Non-pigmented ciliary epithelial cell (primary cell): ENCODE measurements at places on chromosomes 16 and 17.

DNA sequence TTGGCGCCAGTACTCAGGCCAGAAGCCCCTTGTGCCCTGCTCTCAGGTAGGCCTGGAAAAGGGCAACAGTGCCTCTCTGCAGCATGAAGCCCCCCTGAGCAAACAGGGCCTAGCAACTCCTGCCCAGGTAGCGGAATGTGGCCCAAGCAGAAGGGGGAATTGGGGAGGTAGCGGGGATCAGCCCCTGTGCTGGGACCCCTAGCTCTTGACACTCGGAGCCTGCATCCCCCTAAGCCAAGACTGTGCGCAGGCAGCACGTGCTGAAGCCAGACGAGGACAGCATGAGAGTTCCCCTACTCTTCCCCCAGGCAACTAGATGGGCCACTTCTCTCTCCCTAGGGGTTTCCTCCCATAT, 823 bp upstream of the CD2BP2 start:
- DNase-seq: no peak

GRCh38 chr17:65005858-65006257, 50.7 kb downstream of the GNA13 start:
- DNase-seq: no peak

DNA sequence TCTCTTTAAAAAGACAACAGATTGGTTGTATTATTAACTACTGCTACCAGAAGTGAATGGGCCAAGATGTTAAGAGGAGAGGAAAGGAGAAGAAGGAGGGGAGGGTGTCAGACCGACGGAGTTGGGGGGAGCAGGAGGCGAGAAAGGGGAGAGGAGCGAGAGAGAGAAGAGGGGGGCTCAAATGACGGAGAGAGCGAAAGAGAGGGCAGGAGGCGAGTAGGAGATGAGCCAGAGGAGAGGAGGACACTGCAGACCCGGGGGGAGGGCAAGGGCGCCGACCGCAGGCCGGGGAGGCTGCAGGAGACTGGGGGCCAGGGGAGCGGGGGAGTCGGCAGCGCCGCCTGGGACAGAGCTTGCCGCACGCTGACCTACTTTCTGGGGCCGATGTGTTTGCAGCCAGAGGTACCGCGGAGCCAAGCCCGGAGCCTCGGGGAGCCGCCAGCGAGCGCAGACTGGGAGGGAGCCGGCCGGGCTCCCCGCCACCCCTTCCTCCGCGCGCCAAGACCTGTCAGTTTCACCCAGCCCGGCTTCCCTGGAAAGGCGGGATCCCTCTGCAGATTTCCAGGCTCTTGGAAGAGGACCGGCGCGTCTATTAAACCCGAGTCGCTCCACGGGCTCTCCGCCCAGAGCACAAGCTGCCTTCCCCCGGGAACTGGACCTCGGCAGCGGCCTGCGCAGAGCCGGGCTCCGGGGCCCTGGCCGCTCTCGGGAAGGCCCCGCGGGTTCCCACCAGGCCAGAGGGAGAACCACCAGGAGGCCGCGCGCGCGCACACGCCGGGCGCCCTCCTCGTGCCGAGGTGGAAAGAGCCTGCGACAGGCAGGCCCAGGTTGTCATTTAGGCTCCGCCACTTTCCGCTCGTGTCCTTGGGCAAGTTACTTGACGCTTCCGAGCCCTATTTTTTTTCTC, 74.6 kb downstream of the CMC2 start:
- no peak for DNase-seq

GRCh38 chr17:69516225-69516624, 101.7 kb downstream of the MAP2K6 start:
- DNase-seq: no peak

GRCh38 chr17:11035681-11036080, 197.8 kb upstream of the PIRT start:
- no peak for DNase-seq

DNA sequence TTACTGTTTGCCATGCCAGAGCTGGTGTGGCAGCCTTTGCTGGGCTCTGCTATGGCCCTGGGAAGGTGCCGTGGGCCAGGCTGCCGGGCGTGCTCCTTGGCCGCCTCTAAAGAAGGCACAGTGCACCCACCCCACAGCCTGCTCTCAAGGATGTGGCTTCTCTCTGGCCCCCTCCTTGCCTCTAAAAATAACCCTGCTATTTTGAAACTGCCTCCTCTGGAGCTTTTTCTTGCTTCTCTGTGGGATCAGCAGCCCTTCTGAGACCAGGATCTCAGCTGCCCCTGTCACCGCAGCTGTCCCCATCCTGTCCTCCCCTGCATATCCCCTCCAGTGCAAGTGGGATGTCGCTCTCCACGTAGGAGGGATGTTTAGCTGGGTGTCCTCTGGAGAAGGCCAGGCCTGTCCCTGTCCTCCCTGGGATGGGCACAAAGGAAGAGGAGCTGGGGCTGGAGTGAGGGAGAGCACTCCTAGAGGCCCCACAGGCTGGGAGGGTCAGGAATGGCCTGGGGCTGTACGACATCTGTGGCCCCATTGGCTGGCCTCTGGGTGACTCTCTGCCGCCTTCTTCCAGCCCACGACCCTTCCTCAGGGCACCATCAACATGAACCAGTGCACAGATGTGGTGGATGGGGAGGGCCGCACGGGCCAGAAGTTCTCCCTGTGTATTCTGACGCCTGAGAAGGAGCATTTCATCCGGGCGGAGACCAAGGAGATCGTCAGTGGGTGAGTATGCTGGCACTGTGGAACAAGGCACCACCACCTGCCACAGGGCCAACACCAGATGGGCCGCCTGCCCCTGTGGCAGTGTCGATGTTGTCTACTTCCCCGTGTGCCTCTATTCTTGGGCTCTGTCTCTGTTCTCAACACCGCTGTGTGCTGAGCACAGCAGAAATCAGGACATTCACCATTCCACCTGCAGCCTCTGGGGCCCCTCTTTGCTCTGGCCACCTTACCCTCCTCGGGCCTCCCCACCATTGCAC, 79.7 kb downstream of the PLD6 start:
- no peak for DNase-seq

DNA sequence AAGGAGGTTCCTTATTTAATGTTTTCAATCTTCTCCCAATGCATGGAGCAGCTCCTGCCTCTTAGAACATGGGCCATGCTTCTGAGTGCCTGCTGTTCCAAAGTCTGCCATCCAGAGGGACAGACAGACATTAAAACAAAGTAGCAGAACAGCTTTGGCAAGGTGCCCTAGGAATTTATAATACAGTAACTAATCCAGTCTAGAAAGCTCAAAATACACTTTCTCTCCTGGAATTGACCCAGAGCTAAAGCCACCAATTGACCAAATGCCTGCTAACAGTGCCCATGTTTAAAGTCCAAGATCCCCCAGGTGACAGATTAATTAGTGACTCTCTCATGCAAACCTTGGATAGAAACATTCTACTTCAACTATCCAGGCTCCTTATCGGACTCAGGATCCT, 11.1 kb upstream of the CHRNE start:
- no peak for DNase-seq

DNA sequence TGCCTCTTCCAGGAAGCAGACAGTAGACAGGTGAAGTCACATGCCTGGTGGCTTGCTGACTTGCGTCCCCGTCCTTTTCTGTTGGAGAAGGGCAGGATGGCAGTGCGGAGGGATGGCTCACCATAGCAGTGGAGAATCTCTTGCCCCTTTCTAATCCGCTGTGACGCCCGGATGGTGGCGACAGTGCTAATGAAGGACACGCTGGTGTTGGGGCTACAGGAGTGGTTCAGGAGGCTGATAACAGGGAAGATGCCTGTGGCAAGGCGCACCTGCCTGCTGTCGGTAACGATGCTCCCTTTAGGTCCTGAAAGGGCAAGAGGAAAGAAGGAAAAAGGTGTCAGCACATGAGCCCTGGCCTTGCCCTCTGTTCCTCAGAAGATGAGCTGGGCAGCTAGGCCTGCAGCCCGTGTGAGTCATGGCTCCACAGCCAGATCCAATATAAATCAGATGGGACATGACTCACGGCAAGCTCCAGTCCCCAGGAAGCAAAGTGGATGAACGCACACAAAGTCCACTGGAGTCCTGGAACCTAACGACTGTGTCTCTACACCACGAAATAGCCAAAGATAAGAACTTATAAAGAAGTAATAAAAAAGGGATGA, 25.5 kb downstream of the SERPINF1 start:
- peak; percentile 90 for DNase-seq

DNA sequence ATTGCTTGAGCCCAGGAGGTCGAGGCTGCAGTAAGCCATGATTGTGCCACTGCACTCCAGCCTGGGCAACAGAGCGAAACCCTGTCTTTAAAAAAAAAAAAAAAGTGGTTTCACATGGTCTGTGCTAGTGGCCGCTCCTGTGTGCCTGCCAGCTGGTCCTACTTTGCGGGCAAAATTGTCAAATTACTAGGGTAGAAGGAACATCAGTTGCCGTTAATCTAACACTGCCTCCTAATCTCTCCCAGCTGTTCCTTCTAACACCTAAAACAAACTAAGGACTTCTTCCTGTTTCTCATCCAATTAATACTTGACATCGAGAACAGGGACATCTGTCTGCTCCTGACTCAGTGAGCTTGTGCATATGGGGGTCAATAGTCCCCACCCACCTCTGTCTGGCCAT, 23.9 kb downstream of the TMEM11 start:
- no peak for DNase-seq

DNA sequence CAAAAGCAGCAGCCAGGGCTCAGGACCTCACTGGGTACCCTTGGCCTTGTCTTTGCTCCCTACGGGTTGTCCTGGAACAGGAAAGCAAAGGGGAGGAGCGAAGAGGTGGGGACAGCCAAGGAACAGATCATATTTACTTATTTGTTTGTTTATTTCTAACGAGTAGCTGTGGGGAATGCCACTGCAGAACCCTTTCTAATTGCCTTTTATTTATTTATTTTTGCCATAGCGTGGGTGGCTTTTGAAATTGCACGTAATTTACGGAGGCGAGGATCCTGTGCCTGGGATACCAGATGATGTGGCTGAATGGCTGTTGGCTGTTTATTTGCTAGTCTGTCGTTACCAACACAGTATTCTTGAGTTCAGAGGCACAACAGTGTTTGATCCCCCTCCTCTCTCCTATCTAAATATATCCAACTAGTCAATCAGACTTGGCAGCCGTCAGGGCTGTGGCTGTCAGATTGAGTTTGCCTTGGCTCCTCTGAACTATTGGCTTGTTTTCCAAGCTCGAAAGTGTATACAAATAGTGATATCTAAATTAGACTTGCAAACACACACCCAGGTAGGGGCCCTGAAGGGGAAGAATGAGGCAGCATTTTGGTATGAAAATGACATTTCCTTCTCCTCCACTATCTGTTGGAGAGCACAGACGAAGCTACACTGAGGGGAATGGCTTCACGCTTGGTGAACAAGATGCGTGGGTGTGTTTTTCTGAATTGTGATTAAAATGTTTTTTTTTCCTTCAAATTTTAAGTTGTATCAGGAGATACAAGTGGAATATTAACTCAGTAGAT, 110.4 kb downstream of the MSI2 start:
- DNase-seq: no peak

- no peak for DNase-seq
Measured at GRCh38 chr16:27920391-27920891, 143.1 kb downstream of the GSG1L start.

GRCh38 chr17:29933379-29933778, 3.4 kb upstream of the SSH2 start:
- no peak for DNase-seq

DNA sequence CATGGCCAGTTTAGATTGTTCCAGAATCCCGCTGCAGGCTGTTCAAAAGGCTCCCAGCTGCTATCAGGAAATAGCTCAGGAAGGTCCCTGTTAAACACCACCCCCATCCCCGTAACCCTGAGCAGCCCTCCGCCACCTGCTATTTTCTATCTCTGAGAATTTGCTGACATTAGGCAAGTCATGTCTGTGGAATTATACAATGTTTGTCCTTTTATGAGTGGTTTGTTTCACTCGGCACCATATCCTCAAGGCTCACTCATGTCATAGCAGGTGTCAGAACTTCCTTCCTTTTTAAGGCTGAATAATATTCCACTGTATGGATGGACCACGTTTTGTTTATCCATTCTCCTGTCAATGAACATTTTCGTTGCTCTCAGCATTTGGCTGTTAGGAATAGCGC, 164.3 kb upstream of the FOXF1 start:
- DNase-seq: no peak

DNA sequence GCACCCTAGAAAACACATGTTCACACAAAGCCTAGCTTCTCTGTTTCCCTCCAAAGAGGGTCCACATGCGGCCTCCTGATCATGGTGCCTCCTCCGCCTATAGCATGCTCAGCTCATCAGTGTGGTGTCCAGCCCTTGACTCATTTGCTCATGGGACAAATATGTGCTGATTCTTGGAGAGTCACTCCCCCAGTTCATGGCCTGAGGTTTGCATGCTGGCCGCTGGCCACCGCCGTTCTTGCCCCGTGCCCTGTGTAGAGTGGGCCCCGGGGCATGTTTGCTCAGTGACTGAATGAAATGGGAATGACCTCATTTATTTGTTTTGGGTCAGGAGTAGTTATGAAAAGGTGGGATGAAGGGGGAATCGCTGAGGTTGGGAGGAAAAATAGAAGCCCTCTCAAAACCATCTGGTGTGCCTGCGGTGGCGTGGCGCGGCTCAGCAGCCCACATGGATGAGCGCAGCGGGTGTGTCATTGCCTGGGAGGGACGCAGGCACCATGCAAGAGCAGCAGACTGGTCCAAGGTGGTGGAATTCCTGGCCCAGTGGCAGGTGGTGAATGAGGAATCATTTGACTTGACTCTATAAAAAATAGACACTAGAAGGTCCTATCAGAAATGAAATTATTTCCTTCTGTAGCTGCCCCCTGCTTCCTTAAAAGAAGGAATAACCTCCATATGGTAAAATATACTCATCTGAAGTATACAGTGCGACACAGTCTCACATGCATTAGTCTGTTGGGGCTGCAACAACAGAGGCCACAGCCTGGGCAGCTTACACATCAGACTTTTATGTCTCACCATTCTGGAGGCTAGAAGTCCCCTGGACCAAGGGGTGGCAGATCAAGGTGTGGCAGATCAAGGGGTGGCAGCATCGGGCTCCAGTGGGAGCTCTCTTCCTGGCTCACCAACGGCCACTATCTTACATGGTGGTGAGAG, 31.7 kb downstream of the CRISPLD2 start:
- DNase-seq: peak; percentile 89

DNA sequence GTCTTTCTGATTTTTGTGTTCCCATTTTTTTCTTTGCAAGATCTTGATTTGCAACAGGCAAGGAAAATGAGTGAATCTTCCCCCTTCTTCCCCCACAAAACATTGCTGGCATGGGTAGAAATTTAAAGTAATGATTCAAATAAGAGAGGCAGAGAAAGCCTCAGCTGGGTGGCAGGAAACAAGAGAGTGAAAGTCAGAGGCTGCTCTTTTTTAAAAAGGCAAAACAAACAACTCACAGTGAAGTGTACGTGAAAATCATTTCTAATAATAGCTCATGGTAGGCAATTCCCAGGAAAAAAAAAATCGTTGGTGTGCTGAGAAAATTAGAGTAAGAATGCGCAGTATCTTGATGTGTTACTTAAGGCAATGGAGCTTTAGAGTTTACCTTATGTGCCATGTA, 229.5 kb downstream of the FTO start:
- no peak for DNase-seq

- DNase-seq: peak; percentile 69
Measured at GRCh38 chr17:57370037-57370581, 113.8 kb downstream of the MSI2 start.

DNA sequence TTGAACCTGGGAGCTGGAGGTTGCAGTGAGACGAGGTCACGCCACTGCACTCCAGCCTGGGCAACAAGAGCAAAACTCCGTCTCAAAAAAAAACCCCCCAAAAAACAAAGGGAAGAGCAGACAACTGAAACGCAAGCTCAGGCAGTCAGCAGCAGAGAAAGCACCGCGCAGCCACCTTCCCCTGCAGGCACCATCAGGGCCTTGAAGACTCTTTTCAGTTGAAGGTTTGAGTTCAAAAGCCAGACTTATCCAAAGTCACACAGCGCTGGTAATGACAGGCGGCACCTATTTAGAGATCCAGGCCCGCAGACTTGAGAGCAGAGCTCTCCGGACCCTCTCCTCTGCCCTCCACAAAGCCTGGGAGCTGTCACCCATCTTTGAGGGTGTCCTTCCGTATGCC, 11.1 kb downstream of the ZBTB4 start:
- DNase-seq: no peak
